ENCODE measurements at places on chromosomes 16 and 17.
A peak's percentile ranks its signal among the peaks of the same experiment; 100 is the strongest.

GRCh38 chr17:34366010-34366409 is 3.0 kb upstream of the CCL1 start:
- no peak for DNase-seq

DNA sequence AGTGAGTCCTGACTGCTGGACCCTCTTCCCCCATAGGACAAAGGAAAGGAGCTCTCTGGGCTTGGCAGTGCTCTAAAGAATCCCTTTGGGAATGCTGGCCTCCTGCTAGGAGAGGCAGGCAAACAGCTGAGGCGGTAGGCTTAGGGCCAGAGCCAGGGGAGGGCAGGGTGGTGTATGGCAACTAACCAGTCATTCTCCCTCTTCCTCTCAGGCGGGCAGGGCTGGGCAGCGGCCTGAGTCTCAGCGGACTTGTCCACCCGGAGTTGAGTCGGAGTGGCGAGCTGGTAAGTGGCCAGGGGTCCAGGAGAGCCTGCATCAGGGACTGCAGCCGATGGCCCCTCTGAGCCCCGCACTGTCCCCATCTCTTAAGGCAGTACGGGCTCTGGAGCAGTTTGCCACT is 4.4 kb downstream of the ACADVL start:
- no peak for DNase-seq

- peak; percentile 87 for DNase-seq
These were observed 887 bp upstream of the LASP1 start for GRCh38 chr17:38868817-38869525.

DNA sequence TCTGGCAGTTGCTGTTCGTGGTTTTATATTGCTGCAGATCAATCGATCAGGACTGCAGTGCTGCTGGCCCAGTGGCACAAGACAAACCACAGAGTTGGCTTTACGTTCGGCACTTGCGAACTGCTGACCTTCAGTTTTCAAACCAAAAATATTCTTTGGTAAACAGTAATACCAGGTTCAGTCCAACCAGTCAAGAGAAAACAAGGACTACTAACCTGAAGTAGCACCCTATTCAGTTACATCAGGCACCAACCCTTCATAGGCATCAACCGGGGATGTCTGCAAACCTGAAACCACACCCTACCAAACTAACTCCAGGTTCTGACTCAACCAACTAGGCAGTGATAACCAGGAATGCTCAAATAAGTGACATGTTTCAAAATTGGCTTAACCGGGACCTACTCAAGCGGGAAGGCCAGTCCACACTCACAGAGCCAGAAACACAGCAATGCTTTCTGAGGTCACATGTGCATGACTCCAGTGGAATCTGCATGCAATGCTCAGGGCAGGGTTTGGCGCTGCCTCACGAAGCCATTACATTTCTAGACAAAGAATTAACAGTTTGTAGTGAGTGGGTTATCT is 91.1 kb downstream of the SMG6 start:
- DNase-seq: no peak

DNA sequence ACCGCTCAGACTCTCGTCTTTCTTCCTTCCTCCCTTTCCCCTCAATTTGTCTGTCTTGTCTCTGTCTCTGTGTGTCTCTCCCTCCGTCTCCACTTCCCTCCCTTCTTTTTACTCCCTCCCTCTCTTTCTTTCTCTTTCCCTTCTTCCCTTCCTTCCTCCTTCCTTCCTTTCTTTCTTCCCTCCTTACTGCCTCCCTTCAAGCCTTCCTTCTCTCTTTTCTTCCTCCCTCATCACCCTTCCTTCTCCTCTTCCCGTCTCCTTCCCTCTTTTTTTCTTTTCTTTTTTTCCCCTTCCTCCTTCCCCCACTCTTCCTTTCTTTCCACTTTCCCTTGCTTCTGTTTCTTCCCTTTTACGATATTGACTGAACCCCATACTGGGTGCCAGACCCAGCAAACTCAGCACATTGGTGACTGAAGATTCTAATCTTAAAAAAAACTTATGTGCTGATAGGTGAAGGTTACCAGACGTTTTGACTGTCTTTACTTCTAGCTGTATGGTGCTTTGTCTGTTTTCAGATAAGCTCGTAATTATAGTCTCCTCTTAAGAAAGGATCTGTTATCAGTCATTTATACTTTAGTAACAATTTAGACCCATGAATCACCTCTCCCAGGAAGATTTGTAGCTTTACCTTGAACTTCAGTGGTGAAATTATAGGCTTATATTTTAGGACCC is 481 bp upstream of the BRD7 start:
- no peak for DNase-seq

DNA sequence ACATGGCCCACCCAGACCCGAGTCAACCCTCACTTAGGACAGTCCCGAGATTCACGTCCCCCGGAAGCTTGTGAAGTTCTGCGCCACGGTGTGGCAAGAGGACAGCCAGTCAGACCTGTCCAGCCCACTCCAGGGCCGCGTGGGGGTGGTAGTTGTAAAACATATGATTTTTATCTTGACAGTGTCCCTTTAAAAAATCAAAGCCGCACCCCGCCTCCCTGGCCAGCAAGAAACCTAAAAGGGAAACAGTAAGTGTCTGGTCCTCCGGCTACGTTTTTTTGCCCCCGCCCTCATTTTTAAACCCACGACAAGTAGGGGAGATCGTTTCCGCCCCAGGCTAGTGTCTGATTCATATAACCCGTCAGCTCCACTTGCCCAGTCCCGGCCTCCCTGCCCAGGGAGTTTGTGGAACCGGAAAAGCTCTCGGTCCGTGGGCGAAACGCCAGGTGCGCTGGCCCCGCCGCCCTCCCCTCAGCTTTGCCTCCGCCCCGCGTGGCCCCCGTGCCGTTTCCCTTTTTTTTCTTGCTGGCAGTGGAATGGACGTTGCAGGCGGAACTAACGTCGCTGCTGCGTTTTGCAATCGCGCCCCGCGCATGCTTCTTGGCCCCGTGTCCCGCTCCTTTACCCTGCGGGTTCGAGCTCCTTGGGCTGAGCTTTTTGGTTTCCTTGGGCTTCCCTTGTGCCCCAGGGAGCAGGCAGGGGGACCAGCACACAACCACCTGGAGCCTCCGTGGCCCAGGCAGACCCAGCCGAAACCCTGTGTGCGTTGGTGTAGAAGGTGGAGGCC is 13.3 kb upstream of the NUDT16L1 start:
- no peak for DNase-seq

DNA sequence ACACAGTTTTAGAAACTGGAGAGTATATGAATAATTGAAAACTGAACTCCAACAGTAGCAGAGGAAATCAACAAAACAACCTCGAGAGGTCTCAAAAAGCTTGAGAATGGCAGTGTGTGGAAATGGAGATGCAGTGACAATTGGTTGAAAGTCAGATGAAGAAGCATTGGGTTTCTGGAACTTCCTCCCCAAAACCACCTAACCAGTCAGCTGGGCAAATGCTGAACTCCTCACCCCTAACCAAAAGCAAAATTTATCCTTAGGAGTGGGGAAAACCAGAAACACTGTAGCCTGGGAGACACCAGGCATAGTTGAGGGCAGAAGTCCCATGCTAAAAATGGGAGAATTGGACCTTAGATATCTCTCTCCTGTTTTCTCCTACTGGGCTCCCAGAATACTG is 109.9 kb downstream of the TANC2 start:
- no peak for DNase-seq

DNA sequence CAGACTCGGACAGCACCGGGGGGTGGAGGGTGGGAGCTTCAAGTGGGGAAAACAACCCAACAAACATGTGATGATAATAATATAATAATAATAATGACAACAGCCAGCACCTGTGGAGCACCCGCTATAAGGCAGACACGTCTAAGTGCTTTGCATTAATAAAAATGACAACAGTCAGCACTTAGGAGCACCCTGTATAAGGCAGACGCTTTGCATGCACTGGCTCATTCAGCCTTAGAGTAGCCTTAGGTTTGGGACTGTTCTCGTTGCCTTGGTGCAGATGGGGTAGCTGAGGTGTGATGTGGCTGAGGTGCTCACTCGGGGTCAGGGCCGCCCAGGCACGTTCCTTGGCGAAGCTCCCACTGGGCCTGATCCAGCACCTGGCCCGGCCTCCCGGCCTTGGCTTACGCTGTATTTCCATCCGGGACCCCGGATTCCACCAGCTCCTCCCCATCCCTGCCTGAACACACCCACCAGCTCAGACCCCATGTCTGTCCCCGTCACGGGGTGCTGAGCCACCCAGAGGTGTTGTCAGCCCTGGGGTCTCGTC is 144.0 kb upstream of the CIBAR2 start:
- no peak for DNase-seq

DNA sequence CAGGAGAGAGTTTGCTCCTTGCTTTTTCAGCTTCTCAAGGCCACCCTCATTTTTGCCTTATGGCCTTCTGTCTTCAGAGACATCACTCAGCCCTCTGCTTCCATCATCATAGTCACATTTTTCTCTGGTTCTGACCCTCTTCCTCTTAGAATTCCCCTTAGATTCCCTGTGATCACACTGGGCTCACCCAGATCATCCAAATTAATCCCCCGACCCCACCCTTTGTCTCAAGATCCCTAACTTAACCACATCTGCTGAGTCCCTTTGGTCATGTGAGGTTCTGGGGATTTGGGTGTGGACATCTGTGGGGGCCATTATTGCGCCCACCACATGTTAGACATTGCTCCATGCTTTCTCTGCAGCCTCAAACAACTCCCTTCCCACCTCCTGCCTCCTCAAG is 323.4 kb downstream of the CPPED1 start:
- DNase-seq: no peak

GRCh38 chr17:21463204-21463661 is 87.1 kb downstream of the KCNJ12 start:
- DNase-seq: no peak

DNA sequence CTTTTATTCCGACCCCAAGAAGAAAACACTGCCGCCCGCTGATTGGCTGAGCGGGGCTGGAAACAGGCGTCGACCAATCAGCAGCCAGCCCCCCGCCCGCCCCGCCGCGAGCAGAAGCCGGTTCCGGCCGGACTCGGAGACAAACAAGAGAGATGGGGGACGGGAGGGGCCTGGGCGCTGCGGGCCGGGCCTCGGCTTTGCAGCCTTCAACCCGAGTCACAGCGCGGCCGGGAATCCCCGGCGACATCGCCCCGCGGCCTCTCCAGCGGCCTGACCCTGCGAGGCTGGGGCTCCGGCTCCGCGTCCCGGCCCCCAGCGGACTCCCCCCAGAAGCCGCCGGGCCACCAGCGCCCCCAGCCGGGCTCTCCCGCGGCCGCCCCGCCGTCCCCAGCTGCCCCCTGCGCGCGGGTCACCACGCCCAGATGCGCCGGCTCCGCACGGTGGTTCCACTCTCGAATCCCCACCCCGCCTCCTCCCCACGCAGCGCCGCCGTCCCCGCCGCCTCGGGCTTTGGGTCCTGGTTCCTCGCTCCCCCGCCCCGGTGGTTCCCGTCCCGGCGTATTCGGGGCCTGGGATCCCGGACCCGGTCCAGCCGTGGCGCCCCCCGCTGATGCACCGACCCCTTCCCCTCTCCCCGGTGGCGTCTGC is 346 bp upstream of the SLC43A2 start:
- peak; percentile 98 for DNase-seq

DNA sequence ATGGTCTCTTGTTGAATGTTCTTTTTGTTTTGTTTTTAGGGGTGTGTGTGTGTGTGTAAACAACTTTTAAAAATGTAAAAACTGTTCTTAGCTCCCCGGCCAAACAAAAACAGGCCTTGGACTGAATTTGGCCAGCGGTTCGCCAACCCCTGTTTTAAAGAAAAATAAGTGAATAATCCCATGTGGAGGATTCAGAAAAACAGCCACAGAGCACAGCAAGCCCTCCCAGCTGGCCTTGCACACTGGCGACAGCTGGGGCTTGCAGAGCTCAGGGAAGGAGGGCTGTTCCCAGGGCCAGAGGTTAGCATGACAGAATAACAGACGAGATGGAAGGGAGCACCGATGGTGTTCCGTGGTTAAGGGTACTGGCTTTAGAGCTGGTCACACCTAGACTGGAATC is 39.0 kb downstream of the EMP2 start:
- no peak for DNase-seq

- DNase-seq: no peak
These were observed 599.2 kb downstream of the MAF start for GRCh38 chr16:79001156-79001967.

- peak; percentile 19 for DNase-seq
These were observed 26.4 kb downstream of the ARHGAP17 start for GRCh38 chr16:24988593-24989338.

DNA sequence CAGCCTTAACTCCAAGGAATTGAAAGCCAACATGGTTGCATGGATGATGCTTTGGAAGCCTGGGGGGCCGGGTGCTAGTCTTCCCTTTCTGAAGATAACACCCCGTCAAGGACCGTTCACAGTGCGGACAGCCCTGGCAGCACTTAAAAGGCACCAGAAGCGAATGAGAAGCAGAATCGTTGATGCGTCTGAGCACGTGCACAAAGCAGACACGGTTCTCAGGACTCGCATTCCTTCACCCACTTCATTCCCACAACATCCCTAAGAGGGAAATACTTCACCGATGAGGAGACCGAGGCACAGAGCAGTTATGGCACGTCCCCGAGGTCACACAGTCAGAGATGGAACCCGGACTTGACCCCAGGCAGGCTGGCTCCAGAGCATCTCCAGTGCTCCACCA is 14.2 kb downstream of the TRPV1 start:
- DNase-seq: no peak

GRCh38 chr16:64051824-64052223 is 1070.0 kb downstream of the CDH11 start:
- no peak for DNase-seq

DNA sequence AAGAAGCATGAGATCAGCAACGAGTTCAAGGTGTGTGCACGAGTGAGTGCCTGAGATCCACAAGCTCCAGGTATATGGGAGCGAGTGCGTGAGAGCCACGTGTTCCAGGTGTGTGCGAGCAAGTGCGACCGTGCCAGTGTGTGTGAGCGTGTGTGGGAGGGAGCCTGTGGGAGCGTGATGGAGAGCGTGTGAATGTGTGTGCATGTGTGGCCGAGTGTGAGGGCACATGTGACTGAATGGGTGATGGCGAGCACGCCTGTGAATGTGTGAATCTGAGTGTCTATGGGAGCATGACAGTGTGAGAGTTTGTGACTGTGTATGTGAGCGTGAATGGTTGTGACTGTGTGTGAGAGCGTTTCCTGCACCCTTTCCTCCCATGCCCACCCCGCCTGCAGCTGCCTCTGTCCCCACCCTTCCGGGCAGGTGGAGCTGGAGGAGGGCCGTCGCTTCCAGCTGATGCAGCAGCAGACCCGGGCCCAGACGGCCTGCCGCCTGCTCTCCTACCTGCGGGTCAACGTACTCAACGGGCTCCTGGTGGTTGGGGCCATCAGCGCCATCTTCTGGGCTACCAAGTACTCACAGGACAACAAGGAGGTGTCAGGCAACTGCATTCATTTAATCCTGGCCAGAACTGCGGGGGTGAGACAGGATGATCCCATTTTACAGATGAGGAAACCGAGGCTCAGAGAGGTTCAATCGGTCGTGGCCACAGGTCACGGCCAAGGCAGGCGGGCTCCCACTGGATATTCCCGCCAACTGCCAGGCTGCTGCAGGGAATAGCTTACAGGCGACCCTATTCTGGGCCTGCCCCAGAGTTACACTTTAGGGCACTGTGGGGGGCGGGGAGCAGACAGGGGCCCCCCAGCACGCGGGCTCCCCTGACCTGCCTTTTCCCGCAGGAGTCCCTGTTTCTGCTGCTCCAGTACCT is 3.7 kb downstream of the TMC8 start:
- DNase-seq: peak; percentile 89

GRCh38 chr16:69520413-69520799 is 45.4 kb upstream of the NFAT5 start:
- no peak for DNase-seq
